ENCODE measurements at places on chromosomes 2 and 18.
A peak's percentile ranks its signal among the peaks of the same experiment; 100 is the strongest.

GRCh38 chr2:106709229-106709628, 176.7 kb downstream of the ST6GAL2 start:
- DNase-seq, result no peak

GRCh38 chr18:3151399-3152264, 68.1 kb downstream of the MYOM1 start:
- DNase-seq, result peak; percentile 36

DNA sequence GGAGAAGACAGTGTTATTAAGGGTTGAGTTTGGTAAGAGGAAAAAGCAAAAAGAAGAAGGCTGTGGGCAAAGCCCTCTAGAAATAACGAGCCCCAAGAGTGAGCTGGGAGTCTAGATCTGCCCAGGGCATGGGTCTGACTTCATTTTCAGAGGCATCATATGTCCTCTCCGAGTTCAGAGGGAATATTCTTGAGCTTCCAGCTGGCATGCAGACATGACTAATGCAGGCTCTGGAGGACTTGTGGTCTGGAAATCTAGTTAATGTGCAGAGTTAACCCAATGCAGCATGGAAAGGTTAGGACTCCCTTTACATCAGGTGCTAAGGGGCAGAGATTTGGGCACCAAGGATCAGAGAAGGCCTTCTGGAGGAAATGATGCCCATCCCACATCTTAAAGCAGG, 7.3 kb downstream of the ACMSD start:
- peak; percentile 39 for DNase-seq

DNA sequence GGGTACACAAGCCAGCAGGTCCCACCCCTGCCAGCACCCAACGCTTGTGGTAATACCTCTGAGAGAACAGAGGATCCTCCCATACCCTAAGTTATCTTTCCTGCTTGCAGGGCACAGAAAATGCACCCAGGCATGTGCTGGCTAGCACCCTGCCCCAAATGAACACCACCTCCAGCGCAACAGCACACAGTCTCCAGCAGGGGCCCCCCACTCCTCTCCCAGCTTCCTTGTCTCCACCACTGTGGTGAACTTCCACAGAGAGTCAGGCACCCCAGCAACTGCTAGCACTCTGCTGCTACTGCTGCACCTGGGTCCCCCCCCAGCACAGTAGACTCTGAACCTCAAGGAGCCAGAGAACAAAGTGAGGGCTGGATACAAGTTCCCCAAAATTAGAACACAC, 216.8 kb upstream of the CNTNAP5 start:
- DNase-seq, result no peak

DNA sequence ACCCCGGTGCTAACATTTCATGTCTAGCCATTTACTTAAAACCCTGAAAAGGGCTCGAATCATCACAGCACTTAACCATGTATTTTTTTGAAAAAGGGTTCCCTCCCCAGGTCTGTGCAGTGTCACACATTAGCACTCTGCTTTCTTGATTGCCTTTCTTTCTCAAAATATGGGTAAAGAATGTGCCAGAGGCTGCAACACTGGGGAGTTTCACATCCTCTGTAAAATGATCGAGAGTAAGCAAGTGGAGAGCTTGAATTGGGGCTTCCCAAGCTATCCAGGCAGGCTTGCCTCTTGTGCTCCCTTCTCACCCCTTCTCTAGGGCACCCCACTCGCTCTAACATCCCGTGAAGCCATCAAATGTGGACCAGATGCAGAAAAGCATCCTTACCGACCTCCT, 177.0 kb upstream of the CCDC68 start:
- DNase-seq, result no peak

DNA sequence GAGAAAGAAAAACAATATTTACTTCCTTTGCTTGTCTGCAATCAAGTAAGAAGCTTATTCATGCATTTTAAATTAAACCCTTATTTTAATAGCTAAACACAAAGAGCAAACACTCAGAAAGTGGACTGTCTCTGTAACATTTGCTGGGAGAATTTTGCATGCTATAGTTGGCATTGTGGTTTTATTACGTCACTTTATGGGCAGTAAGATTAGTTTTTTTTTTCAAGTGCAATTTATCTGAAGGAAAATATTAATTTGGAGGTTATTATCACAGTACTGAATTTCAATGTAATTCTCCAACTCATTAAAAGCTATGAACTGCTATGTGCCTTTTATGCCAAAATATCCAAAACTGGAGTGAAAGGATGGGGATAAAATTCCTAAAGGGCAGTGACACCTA, 103.3 kb downstream of the TMEFF2 start:
- no peak for DNase-seq

GRCh38 chr2:3301001-3301400, 76.6 kb downstream of the EIPR1 start:
- DNase-seq, result no peak

DNA sequence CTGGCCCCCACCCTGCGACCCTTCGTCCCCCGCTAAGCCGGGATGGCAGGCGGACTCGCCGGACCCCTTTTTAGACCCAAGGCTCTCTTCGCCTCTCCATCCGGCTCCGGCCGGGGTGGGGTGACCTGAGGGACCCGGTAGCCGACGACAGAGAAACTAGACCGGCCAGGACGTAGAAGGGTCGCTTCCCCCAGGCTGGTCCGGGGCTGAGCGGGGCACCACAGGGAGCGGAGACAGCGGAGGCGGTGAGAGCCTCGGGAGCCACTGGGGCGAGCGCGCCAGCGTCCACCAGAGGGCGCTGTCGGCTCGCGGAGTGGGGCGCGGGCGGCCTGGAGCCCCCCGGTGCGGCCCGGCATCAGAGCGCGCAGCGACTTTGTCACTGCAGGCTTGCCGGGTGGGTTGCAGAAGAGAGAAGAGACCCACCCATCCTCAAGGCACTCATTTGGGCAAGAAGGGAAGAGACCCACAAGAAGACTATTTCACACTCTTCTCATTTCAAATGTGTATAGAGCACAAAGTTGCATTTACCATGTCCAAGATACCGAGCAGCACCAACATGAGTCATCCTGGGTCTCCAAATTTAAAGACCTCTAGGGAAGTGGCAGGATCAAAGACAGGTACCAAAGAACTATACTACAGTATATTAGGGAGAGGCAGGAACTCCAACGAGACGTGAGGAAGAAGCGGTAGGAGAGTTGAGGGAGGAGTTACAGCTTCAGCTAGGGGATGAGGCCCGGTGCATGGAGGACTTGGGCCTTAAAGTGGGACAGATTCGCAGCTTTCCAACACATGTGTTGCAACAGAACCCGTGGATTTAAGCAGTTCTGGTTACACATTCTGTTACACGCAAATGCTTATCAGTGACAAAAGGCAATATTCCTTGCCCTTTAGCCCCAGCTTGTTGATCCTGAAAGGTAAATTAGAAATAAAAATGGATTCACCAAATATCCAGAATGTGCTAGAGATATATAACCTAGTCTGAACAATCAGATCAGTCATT, 7.6 kb upstream of the PRKCE start:
- peak; percentile 92 for DNase-seq

DNA sequence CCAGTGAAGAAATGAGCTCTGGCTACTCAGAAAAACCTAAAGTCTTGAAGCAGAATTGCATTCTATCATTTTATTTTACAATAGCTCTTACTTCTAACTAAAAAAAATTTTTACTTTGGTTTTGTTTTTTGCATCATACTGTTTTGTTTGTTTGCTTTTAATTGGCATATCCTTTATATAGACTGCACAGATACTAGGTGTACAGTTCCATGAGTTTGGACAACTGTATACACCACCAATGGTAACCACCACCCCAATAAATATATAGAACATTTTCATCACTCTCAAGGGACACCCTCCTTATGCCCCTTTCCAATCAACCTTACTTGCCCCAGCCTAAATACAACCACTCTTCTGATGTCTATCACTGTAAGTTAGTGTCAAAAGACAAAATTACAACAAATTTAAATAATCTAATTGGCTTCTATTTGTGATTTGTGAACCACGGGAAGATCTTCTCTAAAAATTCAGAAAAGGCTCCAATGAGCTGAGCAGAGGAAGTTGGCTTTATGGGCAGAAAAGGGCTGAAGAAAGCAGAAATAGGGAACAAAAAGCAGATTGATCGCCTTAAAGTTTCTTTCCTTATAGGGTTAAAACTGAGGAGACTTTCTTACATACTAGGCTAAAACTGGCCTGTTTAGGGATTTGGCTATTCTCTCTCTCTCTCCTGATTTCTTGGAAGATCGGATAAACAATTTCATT, 22.2 kb upstream of the SOS1 start:
- DNase-seq, result no peak

- no peak for DNase-seq
These were observed 27.2 kb downstream of the CROCC2 start for GRCh38 chr2:240933048-240933965.
